ENCODE measurements at places on chromosomes 2 and 18.

DNA sequence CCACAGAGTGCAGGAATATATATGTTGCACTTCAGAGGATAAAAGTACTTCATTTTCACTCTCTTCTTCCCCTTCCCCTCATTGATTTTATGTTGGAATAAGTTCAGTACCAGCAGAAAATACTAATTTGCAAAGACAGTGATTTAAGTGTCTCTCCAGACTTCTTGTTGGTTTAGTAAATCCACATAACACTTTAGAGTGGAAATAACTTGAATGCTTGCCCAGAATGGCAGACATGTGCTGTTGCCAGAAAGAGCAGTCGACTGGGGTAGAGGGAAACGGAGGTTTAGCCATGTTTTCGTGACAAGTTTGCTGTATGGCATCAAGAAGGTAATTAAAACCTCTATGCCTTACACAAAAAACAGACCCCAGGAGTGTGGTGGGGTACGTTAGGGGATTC, 246.0 kb upstream of the CXCR4 start:
- no peak for DNase-seq

DNA sequence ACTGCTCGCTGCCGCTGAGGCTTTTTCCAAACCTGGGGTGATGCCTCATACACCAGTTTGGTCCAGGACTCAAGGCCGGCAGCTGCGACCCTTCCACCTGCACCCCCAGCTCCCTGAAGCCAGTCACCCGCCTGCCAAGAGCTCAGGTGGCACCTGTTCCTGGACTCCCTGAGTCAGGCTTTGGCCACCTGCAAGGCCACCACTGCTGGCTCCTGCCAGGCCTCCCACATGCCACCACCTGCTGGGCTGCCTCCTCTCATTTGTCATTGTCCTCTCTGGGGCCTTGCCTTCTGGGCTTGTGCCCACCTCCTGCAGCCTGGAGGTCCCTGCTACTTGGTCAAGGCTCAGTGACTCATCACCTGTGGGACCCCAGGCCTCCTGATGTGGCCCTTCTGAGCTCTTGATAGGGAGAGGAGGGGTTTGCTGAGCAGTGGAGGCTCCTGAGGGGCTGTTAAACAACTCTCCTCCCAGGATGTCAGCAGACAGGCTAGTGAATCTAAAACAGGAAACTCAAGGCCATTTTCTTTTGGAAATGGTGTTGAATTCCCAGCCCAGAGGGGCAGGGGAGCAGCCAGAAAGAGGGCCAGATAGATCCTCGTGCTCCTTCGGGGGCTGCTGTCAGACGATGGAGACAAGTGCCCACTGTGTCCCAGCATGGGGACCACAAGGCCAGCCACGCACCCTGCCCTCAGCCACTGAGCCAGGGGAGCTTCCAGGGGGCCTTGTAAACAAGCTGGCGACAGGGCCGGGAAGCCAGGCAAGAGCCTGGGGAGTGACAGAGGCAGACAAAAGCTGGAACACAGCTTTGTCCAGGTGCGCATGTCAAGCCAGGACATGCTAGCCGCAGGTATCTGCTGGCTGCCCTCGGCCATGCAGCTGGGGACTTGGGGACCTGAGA, 416.8 kb downstream of the LRATD1 start:
- DNase-seq = no peak

GRCh38 chr2:134348239-134348638, 94.4 kb downstream of the MGAT5 start:
- DNase-seq = peak; percentile 22

DNA sequence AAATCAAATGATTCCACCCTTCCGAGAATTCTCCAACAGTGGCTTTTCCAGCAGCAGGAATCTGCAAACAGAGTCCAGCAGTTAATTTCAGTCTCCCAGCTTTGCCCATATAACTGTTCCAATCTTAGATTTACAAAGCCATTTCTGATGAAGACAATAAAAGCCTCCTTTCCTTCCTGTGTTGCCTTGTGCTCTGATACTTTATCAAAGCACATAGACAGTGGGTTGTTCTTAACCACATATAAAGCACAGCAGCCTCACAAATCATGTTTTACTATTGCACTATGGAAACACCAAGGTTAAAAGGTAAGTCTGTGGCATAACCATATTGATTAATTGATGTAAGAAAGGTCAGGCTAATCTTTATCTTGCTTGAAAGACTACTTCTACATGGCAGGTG, 89.8 kb upstream of the MMADHC start:
- DNase-seq = no peak

DNA sequence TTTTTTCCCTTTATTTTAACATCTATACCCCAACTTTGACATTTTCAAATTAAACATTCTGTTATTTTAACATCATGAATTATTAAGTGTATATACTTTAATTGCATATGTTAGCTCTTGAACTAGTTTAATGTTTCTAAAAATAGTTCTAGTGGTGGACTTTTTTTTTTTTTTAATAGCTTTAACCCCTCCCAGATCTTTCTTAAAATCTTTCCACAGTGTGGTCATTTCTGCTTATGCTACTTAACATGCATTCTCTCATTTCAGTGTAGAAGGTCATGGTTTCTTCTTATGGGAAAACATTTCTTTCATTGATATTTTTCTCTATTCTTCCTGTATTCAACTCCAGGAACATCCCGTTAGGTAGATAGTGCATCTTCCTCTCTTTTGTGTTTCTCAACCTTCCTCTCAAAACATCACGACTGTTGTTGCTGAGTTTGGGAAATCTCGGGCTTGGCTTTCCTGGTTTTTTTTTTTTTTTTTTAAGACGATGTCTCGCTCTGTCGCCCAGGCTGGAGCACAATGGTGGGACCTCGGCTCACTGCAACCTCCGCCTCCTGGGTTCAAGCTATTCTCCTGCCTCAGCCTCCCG, 849 bp upstream of the TMEM18 start:
- no peak for DNase-seq

- no peak for DNase-seq
These were observed 2.6 kb downstream of the KDM3A start for GRCh38 chr2:86443631-86444350.

DNA sequence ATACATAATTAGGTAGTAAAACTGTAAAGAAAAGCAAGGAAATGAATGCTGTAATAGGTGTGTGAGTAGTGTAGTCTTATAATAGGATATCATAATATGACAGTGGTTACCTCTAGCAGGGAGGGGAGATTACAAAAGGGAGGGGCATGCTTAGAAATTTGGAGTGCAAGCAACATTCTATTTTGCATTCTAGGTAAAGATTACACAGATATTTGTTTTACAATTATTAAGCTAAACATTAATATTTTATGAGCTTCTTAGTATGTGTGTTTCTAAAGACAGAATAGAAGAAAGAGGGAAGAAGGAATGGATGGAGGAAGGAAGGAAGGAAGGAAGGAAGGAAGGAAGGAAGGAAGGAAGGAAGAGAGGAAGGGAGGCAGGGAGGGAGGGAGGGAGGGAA, 177.9 kb downstream of the PAX3 start:
- no peak for DNase-seq

GRCh38 chr18:69684789-69685188, 262.9 kb downstream of the CD226 start:
- DNase-seq = no peak

- no peak for DNase-seq
These were observed 29.3 kb downstream of the COLEC11 start for GRCh38 chr2:3624059-3624794.

GRCh38 chr18:13165636-13166423, 52.7 kb upstream of the LDLRAD4 start:
- no peak for DNase-seq

- DNase-seq = no peak
These were observed 268.2 kb upstream of the PXDN start for GRCh38 chr2:2012505-2012904.

- DNase-seq = peak; percentile 64
These were observed 130.2 kb downstream of the CD226 start for GRCh38 chr18:69817335-69817940.

DNA sequence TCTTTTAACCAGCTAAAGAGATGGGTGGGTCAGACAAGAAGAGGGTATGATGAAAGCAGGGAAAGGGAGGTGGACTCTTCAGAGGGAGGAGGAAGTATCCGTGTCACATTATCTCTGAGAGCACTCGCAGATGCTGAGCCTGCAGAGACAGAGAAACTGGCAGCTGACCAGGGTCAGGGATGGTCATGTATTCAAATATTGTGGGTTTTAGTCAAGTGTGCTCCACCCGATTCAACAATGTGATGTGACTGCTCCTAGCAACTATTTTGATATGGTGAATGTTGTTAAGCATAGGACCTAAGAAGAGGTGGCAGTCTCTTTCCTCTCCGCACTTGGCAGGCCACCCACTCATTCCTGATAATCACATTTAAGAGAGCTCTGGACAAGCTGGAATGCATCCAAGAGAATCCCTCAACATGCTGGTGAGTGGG, 1.3 kb upstream of the CLIP4 start:
- no peak for DNase-seq

Data from fibroblast of skin of left biceps (primary cell).